ENCODE measurements at places on chromosomes 7 and 10.

DNA sequence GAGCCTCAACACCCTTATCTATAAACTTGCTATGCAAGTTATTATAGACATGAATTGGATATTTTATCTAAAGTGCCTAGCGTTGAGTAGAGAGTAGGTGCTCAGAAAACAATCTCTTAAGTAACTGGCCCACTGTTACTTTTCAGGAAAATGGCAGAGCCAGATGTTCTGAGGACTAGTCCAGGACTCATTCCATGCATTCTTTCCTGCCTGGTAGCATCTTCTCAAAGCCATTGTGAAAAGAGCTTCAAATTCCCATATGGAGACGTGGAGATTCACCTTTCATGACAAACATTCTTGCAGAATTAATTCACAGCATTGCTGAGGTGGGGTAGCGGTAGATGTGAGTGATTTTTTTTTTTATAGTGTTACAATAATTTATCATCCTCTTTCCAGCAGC is 35.9 kb upstream of the ITPRID1 start:
- no peak for DNase-seq

DNA sequence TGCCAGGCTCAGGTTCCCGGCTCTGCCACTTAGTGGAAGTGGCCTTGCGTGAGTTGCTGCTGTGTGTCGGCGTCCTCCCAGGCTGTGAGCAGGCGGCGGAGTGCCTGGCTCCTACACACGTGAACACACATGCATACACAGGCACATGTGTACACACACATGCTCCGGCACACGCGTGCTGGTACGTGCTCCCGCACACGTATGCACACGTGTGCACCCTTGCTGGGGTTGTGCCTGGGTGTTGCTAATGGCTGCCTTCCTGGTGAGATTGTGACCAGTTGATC is 107.6 kb downstream of the INPP5A start:
- no peak for DNase-seq

DNA sequence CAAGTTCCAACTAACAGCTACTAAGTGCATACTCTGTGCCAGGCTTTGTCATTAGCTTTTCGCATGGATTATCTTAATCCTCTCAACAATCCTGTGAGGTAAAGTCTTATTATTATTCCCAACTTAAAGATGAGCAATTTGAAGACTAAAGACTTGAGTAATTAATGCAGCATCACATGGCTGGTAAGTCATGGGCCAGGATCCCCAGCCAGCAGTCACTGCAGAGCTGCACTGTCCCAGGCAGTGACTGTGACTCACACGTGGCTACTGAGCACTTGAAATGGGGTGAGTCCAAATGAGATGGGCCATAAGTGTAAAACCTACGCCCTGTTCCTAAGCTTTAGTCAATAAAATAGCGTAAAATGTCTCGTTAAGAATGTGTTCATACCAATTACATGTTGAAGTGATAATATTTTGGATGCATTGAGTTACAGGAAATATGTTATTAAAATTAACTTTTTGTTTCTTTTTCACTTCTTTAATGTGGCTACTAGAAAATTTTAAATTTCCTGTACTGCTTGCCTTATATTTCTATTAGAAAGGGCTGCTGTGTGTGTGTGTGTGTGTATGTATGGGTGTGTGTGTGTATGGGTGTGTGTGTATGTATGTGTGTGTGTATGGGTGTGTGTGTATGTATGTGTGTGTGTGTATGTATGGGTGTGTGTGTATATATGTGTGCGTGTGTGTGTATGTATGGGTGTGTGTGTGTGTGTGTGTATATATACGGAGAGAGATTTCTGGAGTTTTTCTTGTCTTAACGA is 756.3 kb downstream of the AUTS2 start:
- DNase-seq: peak; percentile 21

GRCh38 chr7:137828456-137828855 is 18.3 kb downstream of the DGKI start:
- DNase-seq: no peak

DNA sequence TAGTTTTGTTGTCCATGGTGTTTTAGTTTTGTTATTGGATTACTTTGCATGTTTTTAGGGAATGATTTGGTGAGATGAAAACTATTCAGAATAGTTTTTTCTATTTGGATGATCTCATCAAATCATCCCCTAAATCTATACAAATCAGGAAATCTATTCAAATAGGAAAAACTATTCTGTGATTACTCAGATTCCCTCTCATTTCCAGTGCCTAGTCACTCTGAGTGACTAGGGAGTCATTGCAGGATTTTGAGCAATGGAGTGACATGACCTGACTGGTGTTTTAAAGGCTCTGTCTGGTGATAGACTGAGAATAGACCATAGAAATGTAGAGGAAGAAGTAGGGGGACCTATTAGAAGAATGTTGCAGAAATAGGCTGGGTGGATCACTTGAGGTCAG is 72.4 kb downstream of the TPST1 start:
- peak; percentile 15 for DNase-seq

GRCh38 chr7:36507475-36508440 is 118.1 kb downstream of the ANLN start:
- no peak for DNase-seq
